ENCODE measurements at places on chromosomes 16 and 17. TPM values are rescaled to one million over a fixed set of nuclear protein-coding genes. Genes with fewer than 3 reads are reported as not detected.

- no peak overlapping the region for H3K4me3 ChIP-seq
- peaks cover 23% of the 10 kb centered on the region for H3K27me3 ChIP-seq
- H3K36me3 ChIP-seq, result no peaks in the 10 kb centered on the region
- no peak overlapping the region for H3K27ac ChIP-seq
- peaks cover 3% of the 10 kb centered on the region for H3K4me1 ChIP-seq
Measured at GRCh38 chr17:41523787-41524186, 4.3 kb downstream of the KRT19 start.

DNA sequence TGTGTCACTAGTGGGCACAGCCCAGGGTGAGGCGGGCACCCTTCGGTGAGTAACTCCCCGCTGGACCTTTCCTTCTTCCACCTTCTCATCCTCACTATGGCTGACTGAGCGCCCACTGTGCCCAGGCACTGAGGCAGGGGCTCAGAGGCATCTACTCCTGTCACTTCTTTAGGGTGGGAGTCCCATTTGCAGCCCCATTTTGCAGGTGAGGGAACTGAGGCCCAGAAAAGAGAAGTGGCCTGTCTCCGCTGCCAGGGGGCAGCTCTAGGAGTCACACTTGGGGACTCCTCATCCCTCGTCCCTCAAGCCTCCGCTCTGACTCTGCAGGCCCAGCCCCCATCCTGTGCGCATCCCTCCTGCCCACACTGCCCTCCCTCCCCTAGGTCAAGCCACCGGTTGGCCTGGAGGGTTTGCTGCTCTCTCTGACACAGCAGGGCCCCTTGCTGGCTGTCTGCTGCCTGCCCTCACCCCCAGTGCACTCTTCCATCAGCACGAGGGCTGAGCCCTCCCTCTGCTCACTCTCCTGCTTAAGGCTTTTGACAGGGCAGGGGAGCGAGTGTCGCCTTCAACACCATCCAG is 62.4 kb downstream of the CNGB1 start:
- no peak overlapping the region for H3K27ac ChIP-seq
- no peaks in the 10 kb centered on the region for H3K36me3 ChIP-seq
- peaks cover 4% of the 10 kb centered on the region for H3K27me3 ChIP-seq
- no peak for DNase-seq
- H3K4me3 ChIP-seq, result no peak overlapping the region

LRRC75A gene
- 2.3 TPM for total RNA-seq

- DNase-seq, result peak; percentile 8
- H3K27ac ChIP-seq, result no peak overlapping the region
- no peak overlapping the region for H3K4me3 ChIP-seq
- H3K4me1 ChIP-seq, result no peaks in the 10 kb centered on the region
- H3K27me3 ChIP-seq, result peaks cover 3% of the 10 kb centered on the region
- H3K36me3 ChIP-seq, result no peaks in the 10 kb centered on the region
Measured at GRCh38 chr16:2388875-2389433, 40.3 kb upstream of the CCNF start.

DNA sequence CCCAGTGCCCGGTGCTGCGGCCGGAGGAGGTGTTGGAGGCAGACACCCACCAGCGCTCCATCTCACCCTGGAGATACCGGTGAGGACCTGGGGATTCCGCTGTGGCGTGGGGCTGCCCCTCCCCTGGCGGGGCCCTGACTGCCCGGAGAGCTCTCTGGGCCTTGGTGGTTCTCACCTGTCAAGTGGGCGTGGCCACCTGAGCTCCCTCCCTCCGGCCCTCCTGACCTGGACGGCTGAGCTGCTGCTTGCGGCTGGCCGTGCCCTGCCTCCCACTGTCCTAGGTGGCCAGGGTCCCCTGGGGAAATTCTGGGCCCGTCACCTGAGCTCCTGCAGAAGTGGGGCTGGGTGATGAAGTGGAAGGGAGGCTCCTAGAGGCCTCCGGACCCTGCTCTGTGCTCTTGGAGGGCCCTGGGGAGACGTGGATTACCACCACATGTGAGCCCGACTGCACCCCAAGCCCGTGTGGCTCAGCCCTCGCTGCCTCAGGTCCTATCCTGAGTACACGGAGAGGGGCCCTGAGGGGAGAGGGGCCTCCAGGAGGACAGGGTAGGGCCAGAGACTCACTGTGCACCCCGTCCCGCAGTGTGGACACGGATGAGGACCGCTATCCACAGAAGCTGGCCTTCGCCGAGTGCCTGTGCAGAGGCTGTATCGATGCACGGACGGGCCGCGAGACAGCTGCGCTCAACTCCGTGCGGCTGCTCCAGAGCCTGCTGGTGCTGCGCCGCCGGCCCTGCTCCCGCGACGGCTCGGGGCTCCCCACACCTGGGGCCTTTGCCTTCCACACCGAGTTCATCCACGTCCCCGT is 1.1 kb downstream of the IL17C start:
- H3K27ac ChIP-seq, result no peak overlapping the region
- no peak overlapping the region for H3K4me3 ChIP-seq
- DNase-seq, result peak; percentile 31
- peaks cover 20% of the 10 kb centered on the region for H3K27me3 ChIP-seq
- peaks cover 33% of the 10 kb centered on the region for H3K4me1 ChIP-seq

- peak overlapping the region; percentile 92 for H3K27ac ChIP-seq
- H3K36me3 ChIP-seq, result peaks cover 16% of the 10 kb centered on the region
- no peaks in the 10 kb centered on the region for H3K27me3 ChIP-seq
- H3K4me3 ChIP-seq, result peak overlapping the region; percentile 92
- peak; percentile 28 for DNase-seq
Measured at GRCh38 chr17:81553616-81554181, 1.5 kb upstream of the FAAP100 start.

- no peaks in the 10 kb centered on the region for H3K27me3 ChIP-seq
- peaks cover 5% of the 10 kb centered on the region for H3K36me3 ChIP-seq
- no peak overlapping the region for H3K27ac ChIP-seq
- no peak overlapping the region for H3K4me3 ChIP-seq
- DNase-seq, result peak; percentile 62
- H3K4me1 ChIP-seq, result peaks cover 5% of the 10 kb centered on the region
Measured at GRCh38 chr17:4004517-4005295, 40.5 kb upstream of the ATP2A3 start.

DNA sequence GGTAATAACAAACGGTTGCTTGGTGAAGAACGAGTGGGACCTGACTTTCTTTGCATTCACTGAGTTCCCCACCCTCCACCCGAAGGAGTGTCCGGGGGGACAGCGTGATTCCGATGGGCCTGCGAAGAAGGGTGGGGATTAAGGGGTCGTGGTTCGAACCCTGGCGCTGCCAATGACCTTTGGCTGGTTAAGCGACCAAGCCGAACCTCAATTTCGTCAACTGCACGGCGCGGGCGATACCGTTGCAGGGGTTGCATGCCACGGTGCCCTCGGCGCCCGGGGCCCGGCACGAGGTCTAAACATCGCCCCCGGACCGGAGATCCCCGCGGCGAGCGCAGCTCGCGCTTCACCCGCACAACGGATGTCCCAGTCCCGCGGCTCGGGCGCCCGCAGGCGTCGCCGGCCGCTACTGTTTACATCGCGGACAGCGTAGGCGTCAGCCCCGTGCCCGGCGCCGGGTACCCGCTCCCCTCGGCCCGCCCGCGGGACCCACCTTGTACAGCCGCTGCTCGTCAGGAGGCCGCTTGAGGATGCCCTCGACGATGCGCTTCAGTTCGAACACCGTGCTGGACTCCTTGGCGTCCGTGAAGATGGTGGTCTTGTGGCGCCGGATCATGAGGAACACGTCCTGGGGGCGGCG is 460 bp downstream of the ELOB start:
- H3K4me1 ChIP-seq, result peaks cover 26% of the 10 kb centered on the region
- H3K27ac ChIP-seq, result peak overlapping the region; percentile 86
- H3K27me3 ChIP-seq, result no peaks in the 10 kb centered on the region
- peak overlapping the region; percentile 90 for H3K4me3 ChIP-seq
- DNase-seq, result peak; percentile 58

GRCh38 chr16:75727221-75727620 is 931 bp upstream of the CPHXL start:
- no peaks in the 10 kb centered on the region for H3K27me3 ChIP-seq
- no peak for DNase-seq
- H3K4me1 ChIP-seq, result no peaks in the 10 kb centered on the region
- no peak overlapping the region for H3K4me3 ChIP-seq
- no peaks in the 10 kb centered on the region for H3K36me3 ChIP-seq

DNA sequence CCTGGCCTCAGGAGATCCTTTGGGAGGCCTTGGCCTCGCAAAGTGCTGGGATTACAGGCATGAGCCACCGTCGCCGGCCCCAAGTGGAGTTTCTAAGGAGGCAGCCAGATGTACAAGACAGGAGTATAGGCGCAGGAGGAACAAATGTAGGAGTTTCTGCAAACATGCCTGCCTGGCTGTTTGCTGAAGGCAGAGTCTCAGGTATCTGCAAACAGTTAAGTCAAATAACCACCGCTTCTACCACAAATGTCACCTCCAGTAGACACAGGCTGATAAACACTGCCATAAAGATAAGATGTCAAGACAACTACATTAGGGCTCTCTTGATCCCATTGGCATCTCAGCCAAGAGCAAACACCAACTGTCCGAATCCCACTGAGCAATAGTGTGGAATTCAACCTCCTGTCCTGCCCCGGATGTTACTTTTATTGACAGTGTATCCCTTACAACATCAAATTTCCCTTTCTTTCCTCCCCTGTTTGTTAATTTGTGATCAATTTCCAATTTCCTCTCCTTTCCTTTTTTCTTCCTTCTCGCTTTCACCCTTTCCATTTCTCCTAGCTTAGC is 5.6 kb upstream of the COG1 start:
- H3K36me3 ChIP-seq, result peaks cover 8% of the 10 kb centered on the region
- no peaks in the 10 kb centered on the region for H3K27me3 ChIP-seq
- H3K27ac ChIP-seq, result no peak overlapping the region
- H3K4me1 ChIP-seq, result peaks cover 4% of the 10 kb centered on the region
- no peak for DNase-seq
- H3K4me3 ChIP-seq, result no peak overlapping the region

- DNase-seq, result no peak
- no peak overlapping the region for H3K4me3 ChIP-seq
- no peaks in the 10 kb centered on the region for H3K27me3 ChIP-seq
- no peaks in the 10 kb centered on the region for H3K36me3 ChIP-seq
- H3K27ac ChIP-seq, result no peak overlapping the region
- peaks cover 11% of the 10 kb centered on the region for H3K4me1 ChIP-seq
Measured at GRCh38 chr16:3999479-4000325, 116.5 kb downstream of the ADCY9 start.

DNA sequence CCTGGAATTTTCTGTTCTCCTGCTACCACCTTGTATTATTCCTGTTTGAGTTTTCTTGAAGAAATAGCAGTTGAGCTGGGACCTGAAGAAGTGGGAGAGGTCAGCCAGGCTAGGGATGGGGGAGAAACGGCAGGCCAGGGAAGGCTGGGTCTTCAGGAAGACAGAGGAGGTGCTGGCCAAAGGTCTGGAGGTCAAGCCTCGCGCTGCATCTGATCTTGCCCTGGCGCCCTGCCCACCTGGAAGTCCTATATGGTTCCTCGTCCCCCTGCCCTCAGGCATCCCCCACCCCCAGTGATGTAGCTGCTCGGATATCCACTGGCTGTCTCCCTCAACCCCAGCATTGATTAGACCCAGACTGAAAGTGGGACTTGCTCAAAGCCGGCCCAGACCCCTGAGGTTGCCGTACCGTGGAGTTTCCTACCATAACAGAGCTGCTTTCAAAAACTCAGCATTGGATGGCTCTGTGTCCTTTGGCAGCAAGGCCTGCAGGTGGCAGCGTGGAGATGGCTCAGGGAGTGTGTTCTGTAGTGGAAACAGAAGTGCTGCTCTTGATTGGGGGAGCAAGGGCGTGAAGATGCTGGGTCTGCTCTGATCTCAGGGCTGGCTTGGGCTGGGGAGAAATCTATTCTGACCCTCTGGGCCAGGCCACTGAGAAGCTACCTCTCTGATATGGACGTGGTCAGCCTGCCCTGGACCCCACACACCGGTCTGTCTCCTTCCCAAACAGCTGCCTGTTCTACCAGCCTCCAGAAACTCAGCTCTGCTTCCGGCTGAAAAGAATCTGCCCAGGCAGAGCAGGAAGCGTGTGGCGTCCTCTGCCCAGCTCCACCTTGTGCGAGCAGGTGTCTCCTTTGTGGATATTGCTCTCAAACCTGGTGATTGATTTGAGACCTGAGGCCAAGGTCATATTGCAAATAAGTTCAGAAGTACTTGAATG is 107.0 kb upstream of the CACNG5 start:
- H3K4me1 ChIP-seq, result peaks cover 5% of the 10 kb centered on the region
- H3K27me3 ChIP-seq, result no peaks in the 10 kb centered on the region
- H3K27ac ChIP-seq, result no peak overlapping the region
- no peak overlapping the region for H3K4me3 ChIP-seq
- peaks cover 11% of the 10 kb centered on the region for H3K36me3 ChIP-seq

GRCh38 chr16:68272507-68273209 is 8.3 kb downstream of the SLC7A6 start:
- DNase-seq, result peak; percentile 49
- peak overlapping the region; percentile 53 for H3K4me3 ChIP-seq
- H3K27me3 ChIP-seq, result no peaks in the 10 kb centered on the region
- H3K36me3 ChIP-seq, result peaks cover 65% of the 10 kb centered on the region
- H3K4me1 ChIP-seq, result peaks cover 88% of the 10 kb centered on the region
- peak overlapping the region; percentile 96 for H3K27ac ChIP-seq

- no peak overlapping the region for H3K27ac ChIP-seq
- H3K4me3 ChIP-seq, result no peak overlapping the region
- H3K36me3 ChIP-seq, result no peaks in the 10 kb centered on the region
- no peaks in the 10 kb centered on the region for H3K4me1 ChIP-seq
Measured at GRCh38 chr16:9330095-9330494, 238.7 kb downstream of the HAPSTR1 start.

DNA sequence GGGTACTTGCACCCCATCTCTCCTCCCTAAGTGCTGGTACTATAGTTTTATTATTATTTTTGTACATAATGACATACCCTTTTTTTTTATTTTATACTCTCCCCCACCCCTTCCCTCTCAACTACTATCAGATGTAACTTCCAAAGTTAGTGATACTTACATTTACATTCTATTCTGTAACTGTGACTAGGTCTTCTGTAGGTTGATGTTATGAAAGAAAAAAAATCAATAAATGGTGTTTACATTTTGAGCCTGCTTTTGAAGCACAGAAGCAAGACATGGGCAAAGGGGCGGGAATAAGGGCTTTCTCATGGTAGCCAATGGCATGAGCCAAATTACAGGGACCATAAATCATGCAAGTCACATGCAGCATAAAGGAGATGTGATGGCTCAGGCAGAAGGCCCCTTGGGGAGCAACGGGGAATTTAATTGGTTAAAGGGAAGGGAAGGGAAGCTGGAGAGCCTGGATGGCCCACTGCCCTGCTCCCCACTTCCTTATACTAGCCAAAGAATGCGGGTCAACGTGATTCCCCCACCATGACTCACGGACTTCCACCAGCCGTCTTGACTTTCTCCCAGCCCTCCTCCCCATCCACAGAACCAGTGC is 2.4 kb upstream of the ACSF2 start:
- DNase-seq, result no peak
- H3K4me3 ChIP-seq, result no peak overlapping the region

- no peaks in the 10 kb centered on the region for H3K36me3 ChIP-seq
- H3K27ac ChIP-seq, result no peak overlapping the region
- DNase-seq, result no peak
- H3K4me3 ChIP-seq, result no peak overlapping the region
- peaks cover 2% of the 10 kb centered on the region for H3K27me3 ChIP-seq
- H3K4me1 ChIP-seq, result peaks cover 9% of the 10 kb centered on the region
Measured at GRCh38 chr16:81437865-81438264, 6.7 kb upstream of the CMIP start.

GRCh38 chr16:12144355-12144754 is 167.8 kb downstream of the SNX29 start:
- peaks cover 2% of the 10 kb centered on the region for H3K36me3 ChIP-seq

KRT25 gene
- not detected for total RNA-seq

All from activated CD8-positive, alpha-beta T cell treated with anti-CD3 and anti-CD28 coated beads for 36 hours (primary cell).